Smooth muscle cell of bladder (primary cell): ENCODE measurements at places on chromosomes 3 and 15. TPM values are rescaled to one million over a fixed set of nuclear protein-coding genes. Genes with fewer than 3 reads are reported as not detected.

FEZF2 gene
- total RNA-seq: not detected in 2 replicates

SLC6A1 gene
- total RNA-seq: under 0.01 TPM in 1 of 2 replicates, not detected in the other

THRB gene
- total RNA-seq: 1.00 and 1.4 TPM in 2 replicates

FBXW12 gene
- not detected in 2 replicates for total RNA-seq

TRPM7 gene
- total RNA-seq: 57.0 and 61.8 TPM in 2 replicates
